Adrenal gland (tissue), 19 donors: ENCODE measurements at places on chromosomes 1 and 21.

GRCh38 chr1:68495968-68496679 lies 758 bp downstream of the DEPDC1 start:
- no peak for DNase-seq

- DNase-seq = peak; percentile 54
Observed at GRCh38 chr21:38787461-38788274, 18.1 kb upstream of the ETS2 start.

GRCh38 chr1:164369698-164370365 lies 189.2 kb upstream of the PBX1 start:
- no peak for DNase-seq

DNA sequence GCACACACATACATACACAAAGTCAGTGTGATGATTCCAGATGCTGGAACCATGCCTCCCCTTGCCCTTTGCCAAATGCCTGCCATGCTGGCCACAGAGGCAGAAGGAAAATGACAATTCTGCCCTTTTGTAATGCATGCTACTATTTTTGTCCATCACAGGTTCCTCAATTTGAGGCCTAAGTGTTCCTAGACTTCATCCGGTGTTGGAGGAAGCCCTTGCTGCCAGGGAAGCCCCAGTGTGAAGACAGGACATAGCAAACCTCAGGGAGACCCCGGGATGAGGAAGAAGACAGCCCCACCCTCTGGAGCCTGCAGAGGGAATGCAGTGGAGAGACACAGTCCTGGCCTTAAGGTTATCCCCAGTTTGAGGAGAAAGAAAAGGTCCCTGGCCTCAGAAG lies 14.4 kb downstream of the PRR9 start:
- DNase-seq = no peak

GRCh38 chr1:7313081-7313546 lies 458.0 kb upstream of the VAMP3 start:
- DNase-seq = no peak

- DNase-seq = peak; percentile 47
Observed at GRCh38 chr1:214957330-214958137, 125.0 kb upstream of the KCNK2 start.

GRCh38 chr1:197638316-197638715 lies 137.0 kb downstream of the DENND1B start:
- DNase-seq = no peak

- DNase-seq = no peak
Observed at GRCh38 chr1:47978486-47978885, 18.7 kb downstream of the TRABD2B start.

DNA sequence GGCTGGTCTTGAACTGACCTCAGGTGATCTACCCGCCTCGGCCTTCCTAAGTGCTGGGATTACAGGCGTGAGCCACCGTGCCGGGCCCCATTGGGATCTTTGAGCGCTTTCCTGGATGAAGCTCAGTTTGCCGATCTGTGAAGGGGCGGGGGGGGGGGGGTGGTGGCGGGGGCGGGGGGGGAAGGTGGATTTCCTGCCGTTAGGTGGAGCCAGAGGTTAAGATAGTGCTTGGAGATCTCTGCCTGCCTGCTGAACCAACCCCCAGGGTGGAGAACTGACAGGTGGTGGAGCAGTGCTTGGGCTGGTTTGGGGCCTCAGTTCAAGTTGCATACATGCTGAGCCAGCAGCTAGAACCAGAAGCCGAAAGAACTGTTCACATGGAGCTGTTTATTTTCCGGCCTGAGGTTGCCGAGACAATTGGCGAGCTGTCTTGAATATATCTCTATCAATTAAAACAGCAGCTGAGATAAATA lies 1.7 kb downstream of the TMCC2 start:
- DNase-seq = peak; percentile 72
